GM23338 (cell line): ENCODE measurements at places on chromosomes 5 and 9. TPM values are rescaled to one million over a fixed set of nuclear protein-coding genes. Genes with fewer than 3 reads are reported as not detected.

DNA sequence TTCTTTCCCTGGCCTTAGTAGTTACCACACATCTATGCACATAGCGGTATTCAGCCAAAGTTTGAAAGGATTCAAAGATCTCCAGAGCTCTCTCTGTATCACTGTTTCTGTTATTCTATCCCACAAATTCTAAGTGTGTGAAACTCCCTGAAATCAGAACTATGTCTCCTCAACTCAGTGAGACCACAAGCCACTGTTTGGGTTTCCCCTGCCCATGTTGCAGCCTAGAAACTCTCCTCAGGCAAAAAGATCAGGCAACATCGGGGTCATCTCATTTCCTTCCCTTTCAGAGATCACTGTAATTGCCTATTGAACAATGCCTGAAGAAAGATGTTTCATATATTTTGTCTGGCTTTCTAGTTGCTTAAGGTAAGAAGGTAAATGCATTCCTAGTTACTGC is 135.6 kb downstream of the TMC1 start:
- H3K4me3 ChIP-seq, result no peak overlapping the region
- H3K36me3 ChIP-seq, result no peaks in the 10 kb centered on the region
- no peak for DNase-seq
- no peaks in the 10 kb centered on the region for H3K4me1 ChIP-seq
- no peak overlapping the region for H3K27ac ChIP-seq

DNA sequence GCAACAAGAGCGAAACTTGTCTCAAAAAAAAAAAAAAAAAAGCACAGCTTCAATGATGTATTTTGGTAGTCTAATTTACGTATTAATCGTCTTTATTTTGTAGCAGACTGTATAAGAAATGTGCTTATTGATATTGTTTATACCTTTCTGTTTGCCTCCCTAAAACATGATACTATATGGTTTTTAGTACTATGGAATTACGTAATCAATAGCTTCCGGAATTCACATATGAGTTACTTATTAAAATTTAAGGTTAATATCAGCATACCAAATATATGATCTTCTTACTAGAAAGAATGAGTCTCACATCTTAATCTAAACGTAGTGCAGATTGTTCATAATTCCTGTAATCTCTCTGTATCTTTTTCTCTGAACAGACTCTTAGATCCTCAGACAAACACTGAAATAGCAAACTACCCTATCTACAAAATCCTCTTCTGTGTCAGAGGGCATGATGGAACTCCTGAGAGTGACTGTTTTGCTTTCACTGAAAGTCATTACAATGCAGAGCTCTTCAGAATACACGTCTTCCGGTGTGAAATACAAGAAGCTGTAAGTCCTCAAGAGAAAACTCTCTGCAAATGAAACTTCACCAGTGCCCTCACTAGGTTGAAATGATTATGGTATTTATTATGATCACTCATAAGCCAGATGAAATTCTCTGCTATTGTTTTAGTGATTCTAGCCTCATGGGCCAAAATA is 44.4 kb upstream of the GPR21 start:
- no peaks in the 10 kb centered on the region for H3K27me3 ChIP-seq
- H3K36me3 ChIP-seq, result peaks cover 28% of the 10 kb centered on the region
- no peak overlapping the region for H3K4me3 ChIP-seq

DNA sequence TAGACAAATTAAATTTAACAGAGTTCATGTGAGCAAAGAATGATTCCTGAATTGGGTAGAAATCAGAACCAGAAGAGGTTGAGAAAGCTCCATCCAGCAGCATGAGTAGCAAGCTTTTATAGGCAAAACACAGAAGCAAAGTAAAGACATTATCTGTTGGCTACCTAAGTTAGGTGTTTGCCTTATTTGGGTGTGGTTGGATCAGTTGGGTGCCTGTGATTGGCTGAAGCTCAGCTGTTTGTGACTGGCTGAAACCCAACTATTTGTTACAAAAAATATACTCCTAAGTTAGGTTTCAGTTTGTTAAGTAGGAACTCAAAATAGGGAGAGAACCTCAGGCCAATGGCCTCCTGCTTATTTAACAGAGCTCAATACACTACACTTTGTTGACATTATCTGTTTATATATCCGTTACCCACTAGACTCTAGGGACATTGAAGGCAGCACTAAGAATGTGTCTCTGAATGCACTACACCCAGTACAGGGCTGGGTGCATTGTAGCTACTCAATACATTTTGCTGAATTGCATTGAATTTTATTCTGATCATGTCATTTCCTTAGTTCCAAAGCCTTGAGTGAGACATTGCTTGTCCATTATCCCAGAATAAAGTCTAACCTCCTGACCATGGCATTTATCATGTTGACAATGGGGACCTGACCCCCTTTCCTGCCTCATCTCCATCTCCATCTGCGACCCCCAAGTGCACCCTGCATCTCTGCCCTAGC is 98.7 kb downstream of the CCDC192 start:
- H3K27ac ChIP-seq, result no peak overlapping the region
- no peak for DNase-seq
- no peaks in the 10 kb centered on the region for H3K27me3 ChIP-seq
- H3K4me1 ChIP-seq, result no peaks in the 10 kb centered on the region
- H3K36me3 ChIP-seq, result no peaks in the 10 kb centered on the region

GRCh38 chr5:149930749-149931574 is 13.6 kb downstream of the PDE6A start:
- H3K27ac ChIP-seq, result no peak overlapping the region
- no peaks in the 10 kb centered on the region for H3K36me3 ChIP-seq
- H3K4me1 ChIP-seq, result no peaks in the 10 kb centered on the region
- H3K27me3 ChIP-seq, result no peaks in the 10 kb centered on the region

GRCh38 chr5:73448463-73449136 is at the start of gene FOXD1:
Gene FOXD1 (minus strand): TSS chr5:73448777. CDS start chr5:73448362, 415 bp downstream.
- peak; percentile 91 for DNase-seq
- H3K4me3 ChIP-seq, result peak within 1 kb of the TSS; percentile 56
- H3K27ac ChIP-seq, result no peak within 1 kb of the TSS
- H3K4me1 ChIP-seq, result peaks cover 40% of the 10 kb centered on the region
- H3K27me3 ChIP-seq, result peaks cover 93% of the 10 kb centered on the region

Gene CAVIN4
- total RNA-seq, result 6.0 and 7.9 TPM in 2 replicates

Gene KCNIP1
- 0.31 and 3.0 TPM in 2 replicates for total RNA-seq

Gene SIT1
- 14.7 and 16.4 TPM in 2 replicates for total RNA-seq

Gene PCDHB14
- 3.2 and 4.1 TPM in 2 replicates for total RNA-seq
